WERI-Rb-1 (cell line): ENCODE measurements at places on chromosomes 3 and 15.

DNA sequence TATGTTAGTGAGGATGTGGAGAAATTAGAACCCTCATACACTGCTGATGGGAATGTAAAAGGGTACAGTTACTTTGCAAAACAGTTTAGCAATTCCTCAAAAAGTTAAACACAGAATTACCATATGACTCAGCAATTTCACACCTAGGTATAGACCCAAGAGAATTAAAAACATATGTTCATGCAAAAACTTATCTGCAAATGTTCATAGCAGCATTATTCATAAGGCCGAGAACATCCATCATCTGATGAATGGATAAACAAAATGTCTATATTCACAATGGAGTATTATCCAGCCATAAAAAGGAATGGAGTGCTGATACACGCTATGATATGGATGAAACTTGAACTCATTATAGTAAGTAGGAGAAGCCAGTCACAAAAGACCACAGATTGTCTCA is 10.3 kb downstream of the SEC13 start:
- no peak for DNase-seq

DNA sequence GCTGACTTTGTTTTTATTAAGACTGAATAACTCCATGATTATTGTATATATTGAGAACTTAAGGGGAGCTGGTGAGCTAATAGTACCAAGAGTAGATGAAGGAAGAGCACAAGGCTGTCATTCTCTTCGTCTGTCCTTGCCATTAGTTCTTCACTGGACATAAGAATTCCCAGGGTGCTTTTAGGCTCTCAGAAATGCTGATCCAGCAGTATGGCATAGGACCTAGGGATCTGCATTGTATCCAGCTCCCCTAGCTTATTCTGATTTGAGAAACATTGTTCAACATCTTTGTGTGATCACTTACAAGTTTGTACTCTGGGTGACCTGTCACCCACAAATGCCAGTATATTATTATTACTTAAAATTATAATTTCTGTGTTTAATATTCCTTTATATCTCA is 47.6 kb downstream of the CEP63 start:
- DNase-seq, result no peak

GRCh38 chr3:38117163-38117716 is 19.7 kb downstream of the ACAA1 start:
- DNase-seq, result no peak

DNA sequence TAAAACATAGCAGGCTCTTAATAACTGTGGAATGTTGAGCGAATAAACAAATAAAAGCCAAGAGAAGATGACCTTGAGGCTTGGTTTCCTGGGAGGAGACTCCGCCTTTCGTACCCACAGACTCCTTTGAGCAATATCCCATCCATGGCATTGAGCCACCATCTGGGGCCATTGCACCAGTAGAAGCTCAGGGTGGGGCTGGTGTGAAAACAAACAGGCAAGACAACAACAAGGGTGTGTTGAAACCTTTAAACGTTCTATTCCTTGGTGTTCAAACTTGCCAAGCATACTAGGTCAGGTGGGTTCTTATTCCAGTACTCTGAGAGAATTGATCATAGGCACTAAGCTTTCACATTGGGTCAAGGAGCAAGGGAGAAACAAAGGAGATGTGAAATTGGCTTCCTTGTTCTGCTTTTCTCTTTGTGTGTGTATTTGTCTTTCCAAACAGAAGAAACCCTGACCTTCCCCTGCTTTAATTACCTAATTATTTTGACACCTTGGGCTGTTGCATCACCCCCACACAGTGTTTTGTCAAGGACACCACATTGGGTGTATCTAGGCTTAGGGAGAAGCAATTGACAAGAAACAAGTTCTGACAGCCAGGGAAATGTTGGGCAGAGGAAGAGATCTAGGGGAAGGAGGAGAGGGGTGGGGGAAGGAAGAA is 105.1 kb upstream of the BCL6 start:
- DNase-seq, result no peak

DNA sequence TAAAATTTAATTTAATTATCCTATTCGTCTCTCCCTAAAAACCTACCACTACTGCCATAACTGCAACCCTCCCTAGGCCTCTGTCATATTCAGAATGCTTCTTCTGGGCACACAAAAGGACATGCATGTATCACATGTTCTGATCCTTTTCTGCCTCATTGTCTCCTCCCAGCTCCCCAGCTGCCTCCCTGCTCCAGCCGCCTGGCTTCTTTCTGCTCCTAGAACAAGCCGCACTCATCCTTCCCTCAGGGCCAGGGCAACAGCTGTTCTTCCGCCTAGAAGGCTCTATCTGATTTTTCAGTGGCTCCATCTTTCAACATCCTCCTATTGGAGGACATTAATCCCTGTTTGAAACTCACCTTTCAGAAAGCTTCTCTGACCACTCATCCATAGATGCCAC is 38.6 kb downstream of the TMED3 start:
- DNase-seq, result peak; percentile 78

DNA sequence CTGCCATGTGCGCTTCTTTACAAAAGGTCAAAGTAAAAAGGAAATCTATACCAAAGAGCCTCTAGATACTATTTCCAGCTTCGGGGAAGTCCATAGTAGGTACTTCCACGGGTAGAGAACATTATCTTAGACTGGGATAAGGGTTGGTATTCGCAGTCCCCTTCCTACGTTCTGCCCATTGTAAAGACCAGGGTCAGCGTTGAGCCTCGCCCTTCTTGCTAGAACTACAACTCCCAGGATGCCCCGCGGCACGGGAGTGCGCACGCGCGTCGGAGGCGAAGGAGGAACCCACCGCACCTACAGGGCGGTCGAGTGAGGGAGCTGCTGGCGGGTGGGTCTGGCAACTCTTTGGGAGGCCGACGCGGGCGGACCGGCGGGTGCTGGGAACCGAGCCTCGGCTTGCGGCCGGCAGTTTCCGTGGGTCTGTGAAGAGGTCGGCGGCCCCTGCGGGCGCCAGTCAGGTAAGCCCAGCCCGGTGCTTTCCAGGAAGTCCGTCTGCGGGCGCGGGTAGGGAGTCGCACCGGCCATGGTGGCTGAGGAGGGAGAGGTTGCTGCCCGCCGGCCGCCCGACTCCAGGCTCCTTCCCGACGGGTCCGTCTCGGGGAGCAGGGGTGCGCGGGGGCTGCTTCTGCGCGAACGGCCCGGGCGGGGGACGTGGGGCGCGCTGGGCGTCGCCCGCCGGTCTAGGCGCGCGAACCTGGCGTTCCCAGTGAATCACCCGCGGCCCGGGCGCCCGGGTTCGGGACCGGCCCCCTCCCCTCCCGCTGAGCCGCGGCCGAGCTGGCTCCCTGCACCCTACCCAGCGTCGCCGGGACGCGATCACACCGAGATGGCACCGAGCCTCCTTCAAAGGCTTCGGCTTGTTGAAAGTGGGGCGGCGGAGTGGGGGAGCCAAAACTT is at the start of gene TMOD3:
Gene TMOD3, plus strand, starts transcription at position 278 of the 900 bp plus-strand sequence. CDS start 33,232 bp downstream, outside the sequence.
- peak; percentile 95 for DNase-seq

GRCh38 chr3:146314871-146315270 is 64.0 kb upstream of the PLSCR4 start:
- DNase-seq, result no peak

- DNase-seq, result no peak
Measured at GRCh38 chr3:183477801-183478456, 49.5 kb upstream of the MCF2L2 start.

DNA sequence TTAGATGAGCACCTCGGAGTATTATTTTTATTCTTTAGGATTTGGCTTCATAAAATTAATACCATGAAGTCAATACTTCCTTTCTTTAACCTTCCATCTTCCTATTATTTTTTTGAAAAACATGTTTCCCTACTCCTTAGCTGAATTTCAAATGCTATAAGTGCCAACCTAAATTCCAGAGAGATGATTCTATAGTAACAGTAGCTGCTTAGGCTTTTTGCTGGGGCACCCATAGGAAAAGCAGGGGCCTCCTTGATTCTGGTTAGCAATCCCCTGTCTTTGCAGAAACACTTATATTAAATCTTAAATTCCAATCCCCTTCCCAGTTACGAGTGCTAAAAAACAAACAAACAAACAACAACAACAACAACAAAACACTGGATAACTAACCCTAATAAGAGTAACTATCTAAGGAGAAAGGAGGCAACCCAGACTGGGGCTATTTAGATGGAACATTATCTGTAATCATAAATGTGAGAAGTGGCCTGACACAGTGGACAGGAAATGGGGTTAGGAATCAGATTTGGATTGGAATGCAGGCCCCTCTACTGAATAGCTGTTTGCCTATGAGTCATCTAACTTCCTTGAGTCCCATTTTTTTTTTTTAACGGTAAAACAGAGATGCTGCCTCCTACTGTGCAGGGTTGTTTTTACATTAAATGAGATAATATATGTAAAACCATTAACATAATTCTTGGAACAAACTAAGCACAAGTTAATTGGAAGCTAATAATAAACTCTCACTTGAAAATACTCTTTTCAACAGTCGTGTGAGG is 148.1 kb downstream of the WDR72 start:
- no peak for DNase-seq

GRCh38 chr3:32238453-32239306 is at the start of gene CMTM8:
Gene CMTM8 (plus strand): TSS chr3:32238680. CDS start chr3:32238973, 293 bp downstream.
- DNase-seq, result peak; percentile 71

DNA sequence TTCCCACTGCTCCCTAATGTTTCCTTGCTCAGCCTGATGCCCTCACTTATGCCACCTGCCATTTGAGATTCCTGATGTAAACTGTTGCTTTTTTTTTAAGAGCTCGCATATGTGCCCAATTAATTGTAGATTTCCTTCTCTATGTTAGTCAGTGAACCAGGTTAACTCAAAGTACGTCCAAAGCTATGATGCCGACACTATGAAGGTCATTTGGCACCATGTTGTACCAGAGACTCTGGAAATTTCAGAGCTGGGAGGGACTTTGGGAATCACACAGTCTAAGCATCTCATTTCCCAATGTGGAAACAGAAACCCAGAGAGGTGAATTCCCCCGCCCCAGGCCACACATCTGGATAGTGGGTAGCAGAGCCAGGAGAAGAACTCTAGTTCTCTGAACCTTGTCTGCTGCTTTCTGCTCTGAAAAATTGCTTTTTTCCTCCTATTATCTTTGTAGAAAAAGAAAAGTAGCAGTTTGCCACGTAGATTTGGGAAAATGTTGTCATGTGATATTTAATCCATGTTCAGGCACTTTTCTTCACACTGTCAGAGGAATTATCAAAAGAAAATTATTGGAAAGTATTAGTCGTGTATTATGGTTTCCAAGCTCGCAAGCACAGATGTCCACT is 38.5 kb upstream of the TNFAIP8L3 start:
- no peak for DNase-seq

DNA sequence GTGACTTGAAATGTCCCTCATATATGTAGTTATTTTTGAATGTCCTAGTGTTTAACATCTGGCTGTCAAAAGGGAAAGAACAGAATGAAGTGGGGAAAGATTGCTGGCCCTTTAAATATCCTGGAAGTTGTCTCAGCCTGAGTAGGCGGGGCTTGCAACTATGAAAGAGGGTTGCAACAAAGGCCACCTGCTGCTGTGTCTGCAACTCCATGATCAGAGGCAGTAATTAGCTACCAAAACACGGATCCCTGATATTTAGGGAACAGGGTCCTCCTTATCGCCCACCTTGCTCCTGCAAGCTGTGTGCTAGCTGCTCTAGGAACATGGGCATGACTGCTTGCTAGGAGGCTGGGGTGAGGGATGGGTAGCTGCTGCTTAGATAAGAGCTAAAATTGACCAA is 100.2 kb upstream of the CFAP20DC start:
- DNase-seq, result no peak

- no peak for DNase-seq
Measured at GRCh38 chr3:129161860-129162271, 1.0 kb upstream of the ISY1 start.

DNA sequence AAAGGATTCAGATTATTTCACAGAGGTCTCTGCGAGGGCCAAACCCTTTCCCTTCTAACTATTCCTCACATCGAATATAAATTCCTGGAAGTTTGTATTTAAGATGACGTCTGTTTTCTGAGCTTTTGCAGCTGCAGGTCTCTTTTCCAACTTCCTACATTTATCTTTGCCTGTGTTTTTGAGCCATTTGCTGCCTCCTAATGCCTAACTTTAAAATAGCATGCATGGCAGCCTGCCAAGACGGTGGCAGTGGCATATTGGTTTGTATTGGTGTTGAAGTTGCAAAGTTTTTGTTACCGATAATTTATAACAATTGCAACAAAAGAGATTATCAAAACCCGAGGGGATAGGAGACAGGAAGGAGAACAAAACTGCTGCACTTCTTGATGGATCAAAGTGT is 187.1 kb upstream of the DNAJC19 start:
- peak; percentile 44 for DNase-seq

DNA sequence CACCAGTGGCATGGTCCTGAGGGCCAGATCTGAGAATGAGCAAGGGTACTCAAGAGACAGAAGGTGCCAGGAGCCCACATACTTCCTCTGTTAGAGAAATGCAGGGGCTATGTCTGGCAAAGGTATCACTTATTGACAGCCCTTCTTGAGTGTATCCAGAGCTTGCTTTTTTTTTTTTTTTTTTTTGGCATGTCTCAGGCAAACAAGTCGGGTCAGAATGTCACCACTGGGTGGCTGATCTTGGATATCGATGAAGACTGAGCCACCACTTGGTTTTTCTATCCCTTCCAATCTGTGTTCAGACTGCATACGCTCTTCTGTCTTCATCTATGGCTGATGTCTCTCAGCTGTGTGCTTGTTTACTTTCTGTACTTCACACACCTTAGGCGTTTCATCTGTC is 363.4 kb upstream of the C2CD4B start:
- no peak for DNase-seq

DNA sequence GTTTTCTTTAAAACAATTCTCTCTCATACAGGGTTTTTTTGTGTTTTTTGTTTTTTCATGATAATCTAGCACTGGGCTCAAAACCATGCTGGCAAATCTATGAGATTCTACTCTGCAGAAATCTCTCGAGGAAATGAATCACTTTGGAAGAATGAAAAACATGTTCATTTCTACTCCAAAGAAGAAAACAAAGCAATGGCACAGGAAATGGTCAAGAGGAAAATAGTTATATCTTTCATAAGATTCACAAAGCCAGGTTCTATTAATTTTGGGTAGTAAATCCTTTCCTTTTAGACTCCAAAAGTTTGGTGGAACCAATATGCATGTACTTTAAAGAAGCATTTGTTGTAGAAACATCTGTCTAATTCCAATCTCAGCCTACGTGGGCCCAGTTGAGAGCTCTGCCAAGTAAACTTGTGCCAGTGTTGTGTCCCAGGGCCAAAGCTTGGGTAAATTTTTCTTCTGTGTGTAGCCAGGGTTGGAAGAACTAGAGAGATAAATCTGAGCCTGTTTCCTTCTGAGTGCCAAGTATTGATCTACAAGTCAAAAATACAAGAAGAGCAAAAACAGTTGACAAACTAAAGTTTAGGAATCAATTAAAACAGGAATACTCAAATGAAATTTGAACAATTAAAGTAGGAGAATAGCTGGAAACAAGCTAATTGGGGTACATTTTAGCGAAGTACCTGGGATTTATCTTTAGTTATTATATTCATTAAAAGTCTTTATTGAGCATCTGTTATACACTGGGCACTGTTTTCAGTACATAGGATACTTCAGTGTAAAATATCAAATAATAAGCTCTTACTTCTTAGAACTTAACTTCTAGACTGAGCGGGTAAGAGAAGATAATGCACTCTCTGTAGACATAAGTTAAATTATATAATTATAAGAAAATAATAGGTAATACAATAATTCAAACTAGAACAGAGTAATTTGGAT is 657.5 kb upstream of the NECTIN3 start:
- no peak for DNase-seq
